ENCODE measurements at places on chromosomes 5 and 9.

DNA sequence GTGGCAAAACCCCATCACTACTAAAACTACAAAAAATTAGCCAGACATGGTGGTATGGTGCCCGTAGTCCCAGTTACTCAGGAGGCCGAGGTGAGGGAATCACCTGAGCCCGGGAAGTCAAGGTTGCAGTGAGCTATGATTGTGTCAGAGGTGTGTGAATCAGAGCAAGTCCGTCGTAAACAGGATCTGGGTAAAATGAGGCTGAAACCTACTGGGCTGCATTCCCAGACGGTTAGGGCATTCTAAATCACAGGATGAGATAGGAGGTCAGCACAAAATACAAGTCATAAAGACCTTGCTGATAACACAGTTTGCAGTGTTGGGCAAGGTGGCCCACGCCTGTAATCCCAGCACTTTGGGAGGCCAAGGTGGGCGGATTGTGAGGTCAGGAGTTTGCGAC, 1.9 kb upstream of the CLTB start:
- no peak for DNase-seq

GRCh38 chr5:34673463-34674125, 17.5 kb downstream of the RAI14 start:
- DNase-seq = no peak

DNA sequence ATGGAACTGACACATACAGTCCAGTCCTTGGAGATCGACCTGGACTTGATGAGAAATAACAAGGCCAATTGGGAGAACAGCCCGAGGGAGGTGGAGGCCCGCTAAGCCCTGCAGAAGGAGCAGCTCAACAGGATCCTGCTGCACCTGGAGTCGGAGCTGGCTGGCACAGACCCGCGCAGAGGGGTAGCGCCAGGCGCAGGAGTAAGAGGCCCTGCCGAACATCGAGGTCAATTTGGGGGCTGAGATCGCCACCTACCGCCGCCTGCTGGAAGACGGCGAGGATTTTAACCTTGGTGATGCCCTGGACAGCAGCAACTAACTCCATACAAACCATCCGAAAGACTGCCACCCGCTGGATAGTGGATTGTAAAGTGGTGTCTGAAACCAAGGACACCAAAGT, 1610.1 kb upstream of the ACO1 start:
- DNase-seq = no peak

- no peak for DNase-seq
Observed at GRCh38 chr9:112764837-112765236, 14.3 kb downstream of the SNX30 start.

DNA sequence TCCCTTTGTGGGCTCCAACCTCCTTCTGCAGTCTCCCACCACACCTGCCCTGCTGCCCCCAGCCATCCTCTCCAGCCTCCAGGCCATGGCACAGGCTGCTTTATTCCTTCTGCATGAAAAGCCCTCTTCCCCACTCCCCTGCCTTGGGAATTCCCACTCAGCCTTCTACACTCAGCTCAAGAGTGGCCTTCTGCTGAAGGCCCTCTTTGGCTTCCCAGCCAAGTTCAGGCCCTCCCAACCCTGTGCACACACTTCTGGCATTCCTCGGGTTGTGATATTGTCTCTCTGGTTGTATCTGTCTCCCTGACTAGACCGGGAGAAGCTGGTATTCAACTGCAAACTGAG, 5.7 kb downstream of the SHB start:
- no peak for DNase-seq

GRCh38 chr5:141826674-141827073, 51.5 kb downstream of the PCDH1 start:
- DNase-seq = no peak

DNA sequence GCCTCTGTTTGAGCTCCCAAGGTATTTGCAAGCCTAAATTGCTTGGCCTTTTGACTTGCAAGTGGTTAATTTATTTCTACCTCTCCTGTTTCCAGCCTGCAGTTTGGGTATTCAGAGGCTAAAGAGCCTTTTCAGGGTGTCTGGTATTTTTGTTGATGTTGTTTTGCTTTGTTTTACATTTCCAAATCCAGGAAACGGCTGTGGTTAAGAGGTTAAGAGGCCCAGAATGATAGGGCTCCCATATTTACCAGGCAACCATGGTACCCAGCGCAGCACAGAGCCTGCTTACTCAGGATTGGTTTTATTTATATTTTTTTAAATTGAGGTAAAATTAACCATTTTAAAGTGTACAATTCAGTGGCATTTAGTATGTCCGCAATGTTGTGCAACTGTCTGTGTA, 92.1 kb downstream of the PDZD2 start:
- DNase-seq = no peak

DNA sequence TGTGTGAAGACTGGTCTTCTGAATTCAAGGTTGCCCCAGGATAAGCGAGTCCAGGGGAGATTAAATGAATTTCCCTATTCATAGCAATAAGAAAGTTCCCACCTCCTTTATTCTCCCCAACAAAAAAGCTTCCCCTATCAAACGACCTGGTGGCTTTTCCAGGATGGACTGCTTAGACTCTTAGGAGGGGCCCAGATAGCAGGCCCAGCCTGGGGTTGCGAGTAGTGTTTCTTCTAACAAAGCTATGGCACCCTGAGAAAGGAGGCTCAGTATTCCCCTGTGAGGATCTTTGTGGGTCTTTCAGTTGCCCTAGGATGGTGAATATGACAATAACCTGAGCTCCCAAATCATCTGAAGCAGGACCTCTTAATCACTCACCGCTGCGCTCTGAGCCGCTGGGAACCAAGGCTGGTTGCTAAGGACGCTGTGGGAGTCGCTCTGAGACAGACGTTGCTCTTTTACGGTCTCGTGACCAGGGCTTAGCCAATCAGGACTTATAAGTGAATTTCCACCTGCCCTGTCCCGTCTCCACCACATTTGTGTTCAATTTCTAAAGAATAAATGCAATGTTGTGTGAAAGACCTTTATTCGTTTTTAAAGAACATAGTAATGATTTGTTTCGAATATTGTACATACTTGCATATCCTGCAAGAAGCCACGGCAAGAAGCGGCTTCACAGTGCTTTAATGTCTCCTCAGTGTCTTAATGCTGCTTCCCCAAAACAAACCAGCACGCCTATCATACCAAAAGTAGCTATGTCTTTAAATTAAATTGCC, at the start of gene TMEM232:
Gene TMEM232 (minus strand): TSS at position 423 of the 776 bp plus-strand sequence. CDS start 59,319 bp downstream, outside the sequence.
- DNase-seq = peak; percentile 65

- DNase-seq = no peak
Observed at GRCh38 chr9:104586496-104587180, 12.6 kb downstream of the OR13C5 start.

GRCh38 chr9:110659891-110660541, 8.6 kb upstream of the MUSK start:
- DNase-seq = no peak

- no peak for DNase-seq
Observed at GRCh38 chr9:138051586-138052321, 174.2 kb downstream of the CACNA1B start.

GRCh38 chr9:69107771-69108170, 66.3 kb upstream of the TJP2 start:
- DNase-seq = no peak

- DNase-seq = no peak
Observed at GRCh38 chr5:10355071-10355889, 1.8 kb downstream of the MARCHF6 start.

GRCh38 chr9:92141144-92142129, 26.2 kb upstream of the SPTLC1 start:
- no peak for DNase-seq

GRCh38 chr9:136193127-136193890, 11.6 kb downstream of the LHX3 start:
- DNase-seq = no peak

DNA sequence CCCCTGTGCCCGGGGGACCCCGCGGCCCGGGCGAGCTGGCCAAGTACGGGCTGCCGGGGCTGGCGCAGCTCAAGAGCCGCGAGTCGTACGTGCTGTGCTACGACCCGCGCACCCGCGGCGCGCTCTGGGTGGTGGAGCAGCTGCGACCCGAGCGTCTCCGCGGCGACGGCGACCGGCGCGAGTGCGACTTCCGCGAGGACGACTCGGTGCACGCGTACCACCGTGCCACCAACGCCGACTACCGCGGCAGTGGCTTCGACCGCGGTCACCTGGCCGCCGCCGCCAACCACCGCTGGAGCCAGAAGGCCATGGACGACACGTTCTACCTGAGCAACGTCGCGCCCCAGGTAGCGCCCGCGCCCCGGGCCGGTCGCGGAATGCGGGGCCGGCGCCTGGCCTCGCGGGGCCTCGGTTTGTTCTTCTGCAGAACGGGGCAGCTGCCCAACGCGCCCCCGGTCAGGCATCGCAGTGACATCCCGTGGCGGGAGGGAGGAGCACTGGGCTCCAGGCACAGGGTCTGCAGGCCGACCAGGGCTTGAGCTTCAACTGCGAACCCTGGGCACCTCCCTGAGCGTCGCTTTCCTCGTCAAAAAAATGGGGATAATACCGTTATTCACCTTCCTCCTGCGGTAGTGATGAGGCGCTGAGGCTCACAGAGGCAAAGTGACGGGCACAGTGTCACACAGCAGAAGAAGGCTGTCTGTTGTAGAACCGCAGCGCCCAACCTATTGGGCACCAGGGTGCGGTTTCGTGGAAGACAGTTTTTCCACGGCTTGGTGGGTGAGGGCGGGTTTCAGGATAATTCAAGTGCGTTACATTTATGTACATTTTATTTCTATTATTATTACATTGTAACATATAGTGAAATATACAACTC, 777 bp downstream of the ENDOG start:
- peak; percentile 73 for DNase-seq

- no peak for DNase-seq
Observed at GRCh38 chr9:35380039-35380438, 109.9 kb upstream of the RUSC2 start.

- DNase-seq = peak; percentile 48
Observed at GRCh38 chr5:93580063-93580926, 724 bp downstream of the NR2F1-AS1 start.

GRCh38 chr9:82563841-82564240, 499.1 kb downstream of the RASEF start:
- no peak for DNase-seq

- DNase-seq = no peak
Observed at GRCh38 chr9:32430720-32431119, 46.3 kb downstream of the ACO1 start.

GRCh38 chr5:9441610-9442009, 104.3 kb downstream of the SEMA5A start:
- no peak for DNase-seq

GRCh38 chr5:157648275-157648990, 3.8 kb downstream of the SOX30 start:
- DNase-seq = no peak

- DNase-seq = no peak
Observed at GRCh38 chr9:34994900-34995669, 5.5 kb downstream of the DNAJB5 start.

DNA sequence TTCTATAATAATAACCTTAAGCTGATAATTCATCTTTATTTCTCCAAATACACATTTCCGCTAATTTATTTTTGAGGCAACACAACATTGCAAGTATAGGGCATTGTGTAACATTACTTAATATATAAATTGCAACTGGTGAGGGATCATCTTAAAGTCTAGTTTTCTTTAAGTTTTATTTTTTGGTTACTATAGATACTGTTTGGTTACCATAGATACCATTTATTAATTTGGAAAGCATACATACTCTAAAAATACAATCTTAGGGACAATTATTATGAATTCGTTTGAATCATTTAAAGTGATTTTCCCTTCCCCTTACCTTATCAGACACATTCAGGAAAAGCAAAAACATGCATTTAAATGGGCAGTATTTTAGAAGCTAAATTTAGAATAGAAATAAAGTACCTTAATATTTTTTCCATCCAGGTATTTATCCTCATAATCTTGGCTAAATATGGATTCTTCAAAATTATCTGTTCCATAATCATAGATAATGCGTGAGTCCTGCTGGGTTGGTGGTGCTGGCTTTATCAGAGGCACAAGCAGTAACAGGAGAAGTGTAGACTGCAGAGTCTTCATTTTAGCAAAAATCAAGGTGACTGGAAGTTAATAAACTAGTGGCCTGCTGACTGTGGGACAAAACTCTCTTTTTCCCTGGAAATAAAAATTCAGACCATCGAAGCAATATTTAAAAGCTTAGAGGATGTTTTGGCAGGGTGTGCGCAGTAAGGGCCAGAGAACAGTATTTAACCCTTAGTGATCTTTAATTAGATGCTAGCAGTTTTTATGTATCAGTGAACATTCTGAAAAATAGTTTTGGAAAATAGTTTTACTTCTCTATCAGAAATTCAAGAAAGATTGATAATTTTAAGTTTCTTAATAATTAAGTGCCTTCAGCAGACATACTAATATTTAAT, 1.3 kb downstream of the OGN start:
- DNase-seq = no peak

- no peak for DNase-seq
Observed at GRCh38 chr5:174733091-174733690, 8.8 kb downstream of the MSX2 start.

DNA sequence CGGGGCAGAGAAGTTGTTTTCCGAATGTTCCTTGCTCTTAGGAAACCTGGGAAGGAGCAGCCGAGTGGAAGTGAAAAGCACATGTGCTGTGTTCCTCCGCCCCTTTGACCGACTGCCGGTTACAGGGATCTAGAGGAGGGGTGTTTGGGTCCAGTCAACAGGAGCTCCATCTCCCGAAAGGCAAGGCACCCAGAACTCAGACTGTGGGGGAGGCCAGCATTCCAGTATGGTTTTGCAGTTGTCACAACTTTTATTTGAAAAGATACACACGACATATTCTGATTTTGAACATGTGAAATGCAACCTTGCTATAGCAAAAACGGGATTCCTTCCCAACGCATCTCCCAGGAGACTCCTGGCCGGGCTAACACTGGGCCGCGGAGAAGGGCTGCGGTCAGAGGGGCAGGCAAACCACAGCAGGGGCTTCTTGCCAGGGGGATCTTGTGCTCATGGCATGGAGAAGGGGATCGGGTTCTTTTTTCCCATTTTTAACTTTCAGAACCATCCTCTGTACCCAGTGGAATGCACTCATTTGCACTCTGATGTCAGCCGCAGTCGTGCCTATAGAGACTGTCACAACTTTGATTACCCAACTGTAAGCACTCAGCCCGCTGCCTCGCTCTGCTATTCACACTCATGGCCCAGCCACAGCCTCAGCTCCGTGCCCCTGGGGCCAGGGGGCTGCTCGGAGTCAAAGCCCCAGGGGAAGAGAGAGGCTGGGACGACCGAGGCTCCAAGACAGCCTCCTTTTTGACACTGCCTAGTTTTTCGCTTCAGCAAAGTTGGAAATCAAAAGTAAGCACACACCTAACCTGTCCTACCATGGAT, 3.9 kb downstream of the QRFP start:
- no peak for DNase-seq
